ENCODE measurements at places on chromosomes 11 and 22.
A peak's percentile ranks its signal among the peaks of the same experiment; 100 is the strongest.

DNA sequence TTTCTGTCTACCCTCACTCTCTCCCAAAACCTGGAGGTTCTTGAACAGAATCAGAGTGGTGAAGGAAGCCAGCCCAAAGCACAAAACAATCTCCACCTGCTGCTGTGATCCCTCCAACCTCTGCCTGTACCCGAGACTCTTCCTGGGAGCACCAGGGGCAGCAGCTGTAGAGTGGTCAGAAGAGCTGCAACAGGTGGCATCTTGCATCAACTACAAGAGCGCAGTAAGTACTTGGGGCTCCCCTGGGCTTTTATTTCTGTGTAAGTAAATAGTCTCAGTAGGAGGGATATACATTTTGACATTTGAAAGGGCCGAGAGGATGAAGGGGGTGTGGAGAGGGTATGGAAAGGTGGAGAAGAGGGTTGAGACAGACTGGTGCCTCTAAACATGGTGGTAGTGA is 8.3 kb upstream of the UBQLNL start:
- DNase-seq: no peak

GRCh38 chr11:57475191-57475590 is 14.9 kb downstream of the RTN4RL2 start:
- no peak for DNase-seq

GRCh38 chr22:19982991-19983578 is 33.5 kb downstream of the ARVCF start:
- DNase-seq: no peak

GRCh38 chr11:1669546-1670218 is 27.3 kb upstream of the KRTAP5-6 start:
- DNase-seq: no peak

DNA sequence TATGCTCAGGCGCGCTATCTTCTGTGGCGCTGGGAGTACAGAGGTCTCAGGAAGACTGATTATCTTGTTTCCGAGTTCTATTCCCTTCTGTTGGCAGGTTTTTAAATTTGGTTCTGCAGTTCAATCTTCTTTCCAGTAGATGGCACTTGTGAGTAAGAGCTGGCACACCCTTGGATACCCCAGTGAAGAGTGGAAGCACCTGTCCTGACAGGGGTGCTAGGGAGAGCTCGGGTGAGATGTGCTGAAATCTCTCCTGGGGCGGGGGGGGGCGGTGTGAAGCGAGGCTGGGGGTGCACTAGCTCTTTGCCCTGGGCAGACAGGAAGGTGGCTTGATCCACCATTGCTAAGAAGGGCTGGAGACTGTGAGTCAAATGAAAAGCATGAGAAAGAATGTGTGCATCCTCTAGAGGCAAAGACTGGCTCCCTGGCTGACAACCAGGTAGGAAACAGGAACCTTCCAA is 679.9 kb upstream of the CCDC179 start:
- peak; percentile 18 for DNase-seq

GRCh38 chr11:10044618-10045017 is 249.4 kb downstream of the SBF2 start:
- DNase-seq: no peak

- DNase-seq: peak; percentile 13
Observed at GRCh38 chr11:59706518-59707285, 6.9 kb downstream of the OR10V1 start.

GRCh38 chr11:122796128-122796717 is 42.1 kb upstream of the CRTAM start:
- no peak for DNase-seq

DNA sequence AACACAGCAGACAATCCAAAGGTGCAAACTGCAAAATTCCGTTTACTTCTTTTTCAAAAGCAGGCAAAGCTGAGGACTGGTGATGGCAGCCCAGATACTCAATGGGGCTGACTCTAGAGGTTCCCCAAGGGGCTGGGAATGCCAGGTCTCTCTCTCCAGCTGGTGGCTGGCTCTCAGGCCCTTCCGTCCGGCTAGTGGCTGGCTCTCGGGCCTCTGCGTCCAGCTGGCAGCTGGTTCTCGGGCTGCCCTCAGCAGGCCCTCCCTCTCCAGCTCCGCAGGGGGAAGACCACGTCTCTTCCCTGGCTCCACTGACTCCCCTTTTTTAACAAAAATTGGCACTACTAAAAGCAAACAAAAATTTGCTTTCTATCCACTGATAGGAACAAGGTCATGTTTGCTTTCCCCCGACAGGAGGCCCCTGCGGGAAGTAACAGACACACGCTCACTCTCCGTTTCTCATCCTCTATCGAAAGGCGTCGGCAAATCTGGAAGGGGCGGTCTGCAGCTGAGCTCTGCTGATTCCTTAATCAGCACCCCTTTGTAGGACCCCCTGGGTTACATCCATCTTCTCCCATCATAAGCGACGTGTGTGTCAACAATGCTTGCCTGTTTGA is 381.4 kb downstream of the BRD1 start:
- no peak for DNase-seq

GRCh38 chr11:12802418-12803085 is 128.3 kb downstream of the TEAD1 start:
- no peak for DNase-seq

GRCh38 chr11:121143921-121144320 is 42.9 kb downstream of the TECTA start:
- no peak for DNase-seq

DNA sequence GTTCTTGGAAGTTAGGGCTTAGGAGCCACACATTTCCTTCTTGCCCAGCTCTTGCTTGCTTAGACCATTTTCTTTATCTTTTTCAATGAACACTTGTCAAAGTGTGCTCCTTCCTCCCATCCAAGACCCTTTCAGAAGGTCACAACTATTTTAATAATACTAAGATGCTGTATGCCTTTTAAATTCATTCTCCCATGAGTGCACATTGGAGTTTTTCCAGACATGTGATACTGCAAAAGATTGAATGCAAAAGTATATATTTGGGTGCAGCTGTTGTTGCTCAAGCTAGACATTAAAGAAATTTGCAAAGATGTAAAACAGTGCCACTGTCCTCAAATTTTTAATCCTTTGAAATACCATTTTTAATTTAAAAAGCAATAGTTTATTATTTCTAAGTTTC is 69.3 kb upstream of the TNRC6B start:
- DNase-seq: no peak

DNA sequence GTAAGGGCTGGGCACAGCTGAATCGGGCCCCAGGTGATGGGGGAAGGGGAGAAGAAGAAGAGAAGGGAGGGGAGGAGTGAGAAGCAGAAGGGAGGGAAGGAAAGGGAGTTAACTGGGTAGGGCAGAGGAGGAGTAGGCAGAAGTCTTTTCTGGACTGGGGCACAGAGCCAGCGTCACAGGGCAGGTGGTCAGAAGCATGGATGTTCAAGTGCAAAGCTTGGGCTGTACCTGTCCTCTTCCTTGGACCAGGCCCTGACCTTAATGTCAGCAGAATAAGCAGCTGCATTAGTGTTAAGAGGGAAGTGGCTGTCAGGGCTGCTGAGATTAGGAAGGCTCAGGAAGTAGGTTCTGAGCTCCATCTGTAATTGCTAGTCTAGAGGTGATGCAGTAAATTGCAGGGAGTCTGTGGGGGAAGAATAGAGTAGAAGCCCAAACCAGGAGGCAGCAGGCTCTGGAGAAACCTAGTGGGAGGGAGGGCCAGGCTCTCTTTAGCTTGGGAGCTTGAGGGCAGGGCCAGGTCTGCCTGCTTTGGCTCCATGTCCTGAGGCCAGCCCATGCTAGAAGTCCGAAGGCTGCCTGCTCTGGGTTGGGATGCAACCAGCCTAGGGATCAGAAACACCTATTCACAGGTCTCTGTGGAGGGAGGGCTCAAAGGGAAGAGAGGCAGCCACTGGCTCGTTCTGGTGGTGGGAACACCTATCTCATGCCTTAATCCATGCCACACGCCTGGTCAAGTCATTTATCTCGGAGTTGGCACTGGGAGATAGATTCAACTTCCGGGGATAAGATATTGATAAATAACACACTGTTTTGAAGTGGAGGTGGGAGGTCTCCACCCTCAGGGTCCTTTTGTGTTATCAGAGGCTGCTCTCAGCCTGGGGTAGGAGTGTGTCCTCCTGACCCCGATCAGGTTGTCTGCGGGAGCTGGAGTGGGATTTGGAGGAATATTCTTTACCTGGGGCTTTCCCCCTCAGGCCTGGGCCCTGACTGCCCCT is 1.7 kb upstream of the UCP3 start:
- DNase-seq: no peak

- no peak for DNase-seq
Observed at GRCh38 chr11:130582981-130583380, 134.5 kb downstream of the ADAMTS15 start.

- no peak for DNase-seq
Observed at GRCh38 chr11:123357990-123358827, 71.9 kb upstream of the GRAMD1B start.

DNA sequence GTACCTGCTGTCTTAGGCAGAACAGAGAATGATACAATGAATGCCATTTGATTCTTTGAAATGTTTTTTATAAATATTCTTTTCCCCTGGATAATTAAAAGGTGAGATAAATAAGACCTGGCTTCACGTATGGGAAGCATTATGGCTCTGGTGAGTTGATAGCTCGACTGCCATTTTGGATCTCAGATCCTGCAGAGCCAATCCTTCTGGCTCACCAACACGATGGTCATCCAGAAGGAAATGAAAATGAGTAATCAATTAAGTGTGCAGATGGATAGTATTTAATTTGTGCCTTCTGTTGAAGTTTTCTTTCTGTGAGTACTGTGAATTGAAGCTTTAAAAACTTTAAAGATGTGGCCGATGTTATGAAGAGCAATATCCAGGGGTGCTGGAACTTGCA is 2.7 kb downstream of the TNRC6B start:
- DNase-seq: no peak

GRCh38 chr11:688681-689080 is 6.3 kb downstream of the DEAF1 start:
- DNase-seq: no peak

DNA sequence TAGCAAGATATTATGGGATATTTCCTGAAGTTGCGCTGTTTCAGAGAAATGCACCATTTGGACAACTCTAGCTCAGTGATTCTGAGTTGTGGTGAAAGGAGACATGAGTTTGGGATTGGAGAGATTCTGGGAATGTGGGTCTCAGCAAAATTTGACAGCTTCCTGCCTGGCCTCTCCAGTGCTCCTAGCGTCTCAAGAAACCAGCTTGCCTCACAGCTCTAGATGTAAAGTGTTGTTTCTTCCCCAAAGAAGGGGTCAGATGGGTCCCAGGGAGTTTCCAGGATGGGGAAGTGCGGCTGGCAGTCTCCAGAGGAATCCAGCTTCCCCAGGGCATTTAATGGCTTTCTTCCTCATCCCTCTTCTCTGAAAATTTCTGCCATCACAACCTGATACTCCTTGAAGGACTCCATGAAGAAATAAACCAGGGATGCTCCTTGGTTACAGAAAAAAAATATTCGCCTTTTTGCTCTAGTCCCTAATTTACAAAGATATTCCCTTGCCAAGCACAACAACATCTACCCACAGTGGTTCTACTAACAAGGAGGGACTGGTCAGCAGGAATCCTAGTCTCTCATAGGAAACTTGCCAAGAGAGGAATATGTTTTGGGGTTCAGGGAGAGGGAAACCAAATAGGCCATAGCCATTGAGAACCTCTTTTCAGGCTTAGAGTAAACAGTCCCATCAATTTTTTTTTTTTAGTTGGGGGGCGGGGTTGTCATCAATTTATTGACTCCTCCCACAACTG is 185.4 kb upstream of the E2F8 start:
- DNase-seq: no peak

GRCh38 chr22:44197271-44197670 is 16.5 kb downstream of the PARVG start:
- no peak for DNase-seq

GRCh38 chr11:90202342-90202741 is 20.5 kb downstream of the CHORDC1 start:
- no peak for DNase-seq

DNA sequence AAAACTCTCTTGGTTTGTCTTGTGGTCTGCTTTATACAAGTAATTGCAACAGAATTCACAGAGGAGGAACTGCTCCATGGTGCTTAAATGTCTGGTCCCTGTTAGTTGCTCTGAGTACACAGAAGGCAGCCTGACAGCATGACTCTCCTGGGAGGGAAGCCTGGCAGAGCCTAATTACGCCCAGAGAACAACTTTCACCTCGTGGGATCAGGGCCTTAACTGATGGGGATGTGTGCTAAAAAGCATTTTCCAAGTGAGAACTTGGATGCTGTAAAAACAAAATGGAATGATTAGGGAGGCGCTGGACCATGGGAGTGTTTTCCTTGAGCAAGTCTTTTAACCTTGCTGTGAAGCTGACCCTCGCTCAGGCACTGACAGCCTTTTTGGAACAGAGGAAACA is 154.0 kb upstream of the TENM4 start:
- no peak for DNase-seq

DNA sequence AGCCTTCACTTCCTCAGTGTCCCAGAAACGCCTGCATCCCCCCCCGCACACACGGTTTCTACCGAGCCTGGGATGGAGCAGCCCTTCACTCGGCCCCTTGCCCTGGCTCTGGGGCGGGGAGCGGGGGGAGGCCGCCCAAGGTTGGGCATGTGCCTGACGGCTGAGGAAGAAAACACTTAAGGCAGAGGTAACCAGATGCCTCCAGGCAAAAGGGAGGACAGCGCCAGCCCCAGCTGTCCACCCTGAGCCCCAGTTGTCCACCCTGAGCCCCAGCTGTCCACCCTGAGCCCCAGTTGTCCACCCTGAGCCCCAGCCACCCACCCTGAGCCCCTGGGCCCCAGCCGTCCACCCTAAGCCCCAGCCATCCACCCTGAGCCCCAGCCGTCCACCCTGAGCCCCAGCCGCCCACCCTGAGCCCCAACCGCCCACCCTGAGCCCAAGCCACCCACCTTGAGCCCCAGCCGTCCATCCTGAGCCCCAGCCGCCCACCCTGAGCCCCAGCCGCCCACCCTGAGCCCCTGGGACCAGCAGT is 3.8 kb upstream of the TTLL8 start:
- no peak for DNase-seq

GRCh38 chr11:12961615-12962014 is 47.5 kb upstream of the RASSF10 start:
- no peak for DNase-seq

DNA sequence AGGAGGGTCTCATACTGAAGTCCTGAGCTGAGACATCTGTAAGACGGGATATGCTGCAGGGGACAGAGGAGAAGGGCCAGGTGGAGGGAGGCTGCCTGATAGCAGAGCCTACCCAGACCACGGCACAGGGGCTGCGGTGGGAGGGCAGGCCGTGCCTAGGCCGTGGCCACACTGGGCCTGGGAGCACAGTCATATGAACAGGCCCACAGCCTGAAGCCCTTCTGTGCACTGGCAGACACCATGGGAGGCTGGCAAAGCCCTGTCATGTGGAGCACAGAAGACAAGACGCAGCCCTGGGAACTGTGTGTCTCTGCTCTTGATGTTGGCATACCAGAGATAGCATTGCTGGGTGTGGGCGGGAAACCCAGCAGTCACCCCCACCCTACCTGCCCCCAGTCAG is 3.3 kb downstream of the SPATA19 start:
- DNase-seq: no peak

- no peak for DNase-seq
Observed at GRCh38 chr22:22558972-22559603, at the start of gene PRAME. PRAME (minus strand) TSS chr22:22559265; CDS start chr22:22556832, 2,433 bp downstream.
